Breast epithelium (tissue), 4 donors: ENCODE measurements at places on chromosomes 2 and 18.

GRCh38 chr2:226511311-226511710 lies 288.3 kb downstream of the IRS1 start:
- no peaks in the 10 kb centered on the region for H3K36me3 ChIP-seq
- no peak overlapping the region for H3K4me3 ChIP-seq
- H3K27ac ChIP-seq = no peak overlapping the region
- H3K27me3 ChIP-seq = no peaks in the 10 kb centered on the region
- DNase-seq = no peak

GRCh38 chr2:116094196-116094595 lies 1651.8 kb downstream of the DPP10 start:
- H3K27me3 ChIP-seq = no peaks in the 10 kb centered on the region
- H3K36me3 ChIP-seq = no peaks in the 10 kb centered on the region
- no peaks in the 10 kb centered on the region for H3K4me1 ChIP-seq
- no peak overlapping the region for H3K27ac ChIP-seq
- H3K4me3 ChIP-seq = no peak overlapping the region
- DNase-seq = no peak

DNA sequence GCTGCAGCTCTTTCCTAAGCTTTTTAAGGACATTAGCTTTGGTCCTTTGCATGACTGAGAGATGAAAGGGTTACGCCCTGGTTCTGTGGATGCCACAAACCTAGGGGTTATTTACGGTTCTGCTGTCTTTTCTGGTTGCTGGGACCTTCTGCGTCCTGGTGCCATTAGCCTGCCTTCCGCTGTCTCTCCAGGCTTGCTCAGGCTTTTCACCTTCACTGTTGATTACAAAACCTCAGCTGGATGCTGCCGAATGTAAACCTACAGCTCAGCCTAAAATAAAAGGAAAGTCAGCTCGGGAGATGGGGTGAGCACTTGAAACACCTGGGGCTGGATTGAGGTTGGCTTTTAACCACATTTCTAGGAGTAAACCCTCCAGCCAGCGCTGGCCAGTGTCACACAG lies 130.9 kb upstream of the ARHGAP28 start:
- H3K4me1 ChIP-seq = no peaks in the 10 kb centered on the region
- no peak overlapping the region for H3K4me3 ChIP-seq
- no peaks in the 10 kb centered on the region for H3K27me3 ChIP-seq
- no peak for DNase-seq
- H3K36me3 ChIP-seq = no peaks in the 10 kb centered on the region
- H3K27ac ChIP-seq = no peak overlapping the region

- no peak overlapping the region for H3K27ac ChIP-seq
- DNase-seq = no peak
- H3K4me1 ChIP-seq = no peaks in the 10 kb centered on the region
These were observed 48.8 kb downstream of the ERBB4 start for GRCh38 chr2:212489719-212490346.

- no peaks in the 10 kb centered on the region for H3K36me3 ChIP-seq
- no peak for DNase-seq
- H3K4me1 ChIP-seq = no peaks in the 10 kb centered on the region
These were observed 279.3 kb downstream of the TMX3 start for GRCh38 chr18:68435581-68435980.

DNA sequence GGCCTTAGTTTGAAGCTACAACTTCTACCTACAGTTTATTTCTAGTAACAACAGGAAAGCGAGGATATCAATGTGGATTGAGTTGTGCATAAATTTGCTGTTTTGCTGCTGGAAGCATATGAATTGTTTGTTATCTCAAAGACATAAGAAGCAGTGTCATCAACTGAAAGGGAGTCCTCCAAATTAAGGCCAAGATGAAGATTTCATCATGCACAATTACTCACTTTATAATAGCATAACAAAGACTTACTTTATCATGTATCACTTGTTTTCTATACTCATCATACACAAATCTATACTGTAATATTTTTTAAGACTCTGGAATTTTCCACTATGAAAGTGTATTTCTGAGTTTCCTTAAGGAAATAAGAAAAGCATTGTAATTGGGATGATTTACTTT lies 136.1 kb upstream of the FANCL start:
- no peaks in the 10 kb centered on the region for H3K4me1 ChIP-seq
- H3K4me3 ChIP-seq = no peak overlapping the region
- no peak for DNase-seq
- no peak overlapping the region for H3K27ac ChIP-seq
- no peaks in the 10 kb centered on the region for H3K36me3 ChIP-seq
- no peaks in the 10 kb centered on the region for H3K27me3 ChIP-seq

DNA sequence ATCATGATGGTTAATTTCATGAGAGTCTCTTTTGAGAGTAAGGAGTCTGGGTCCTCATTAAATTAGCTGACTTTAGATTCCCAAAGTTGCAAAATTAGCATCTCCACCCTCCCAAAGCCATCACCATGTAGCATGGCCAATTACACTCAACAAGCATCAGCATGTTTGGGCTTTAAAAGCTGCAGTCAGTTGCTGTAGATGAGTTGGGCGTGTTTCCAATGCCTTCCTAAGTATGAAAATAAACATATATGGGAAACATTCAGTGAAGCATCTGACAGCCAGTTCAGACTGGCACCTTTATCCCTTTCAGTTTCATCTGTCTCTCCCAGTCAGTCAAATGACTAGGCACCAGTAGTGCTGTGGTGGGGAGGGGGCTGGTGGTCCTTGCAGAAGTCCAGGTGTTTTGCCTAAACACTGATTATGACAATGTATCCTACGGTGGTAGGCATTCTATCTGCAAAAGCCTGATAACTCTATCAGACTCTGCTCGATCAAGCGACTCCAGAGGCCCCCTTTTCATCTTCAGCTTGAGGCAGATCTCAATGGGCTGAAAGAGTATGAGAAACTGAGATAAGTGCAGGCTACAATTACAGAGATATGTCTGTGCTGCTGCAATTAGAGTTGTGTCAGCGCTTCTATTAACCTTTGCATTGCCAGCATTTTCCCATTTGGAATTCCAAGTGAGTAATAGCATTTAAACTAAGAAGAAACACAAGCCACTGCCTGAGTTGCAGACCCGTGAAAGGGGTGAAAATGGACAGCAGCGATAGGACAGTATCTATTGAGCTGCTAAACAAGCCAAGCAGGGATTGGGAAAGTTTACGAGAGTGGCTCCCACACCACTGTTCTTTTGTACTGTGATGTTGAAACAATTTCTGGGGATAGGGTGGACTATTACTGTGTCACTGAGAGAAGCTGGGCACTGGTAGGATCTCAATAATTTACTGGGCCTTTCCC lies 67.3 kb upstream of the SPOPL start:
- H3K36me3 ChIP-seq = no peaks in the 10 kb centered on the region
- no peaks in the 10 kb centered on the region for H3K27me3 ChIP-seq
- no peaks in the 10 kb centered on the region for H3K4me1 ChIP-seq
- no peak for DNase-seq

DNA sequence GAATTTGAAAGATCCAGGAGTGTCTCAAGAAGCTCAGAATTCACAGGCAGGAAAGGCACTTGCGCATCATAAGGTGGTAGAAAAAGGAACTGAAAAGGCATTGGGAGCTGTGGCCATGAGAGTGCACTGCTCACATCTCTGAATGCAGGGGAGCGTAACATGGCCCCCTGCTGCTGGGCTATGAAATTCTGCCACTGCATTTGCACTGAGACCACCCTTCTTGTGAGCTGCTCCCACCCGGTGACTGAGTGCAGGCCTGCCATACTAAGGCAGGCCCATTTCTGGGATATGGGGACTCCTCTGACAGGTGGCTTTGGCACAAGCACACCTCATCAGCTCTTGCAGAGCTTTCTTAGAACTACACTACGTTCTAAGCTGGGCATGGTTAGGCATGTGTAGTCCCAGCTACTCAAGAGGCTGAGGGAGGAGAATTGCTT lies 25.3 kb upstream of the STARD7 start:
- H3K4me1 ChIP-seq = no peaks in the 10 kb centered on the region
- no peak for DNase-seq
- no peak overlapping the region for H3K4me3 ChIP-seq
- no peaks in the 10 kb centered on the region for H3K27me3 ChIP-seq

DNA sequence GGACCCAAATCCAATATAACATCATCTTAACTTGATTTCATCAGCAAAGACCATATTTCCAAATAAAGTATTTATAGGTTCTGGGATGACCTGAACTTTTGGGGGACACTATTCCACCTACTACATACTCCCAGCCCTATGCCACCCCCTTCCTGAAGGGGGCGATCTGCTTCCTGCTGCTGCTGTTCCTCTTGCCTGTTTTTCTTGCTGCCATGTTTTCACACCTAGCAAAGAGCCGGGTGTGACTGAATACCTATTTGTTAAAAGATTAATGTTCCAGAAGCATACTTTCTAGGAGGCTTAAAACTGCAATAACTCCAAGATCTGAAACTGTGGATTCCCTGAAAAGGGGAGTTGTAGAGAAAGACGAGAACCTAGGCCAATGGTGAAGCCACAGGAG lies 89.7 kb downstream of the ICOS start:
- no peak overlapping the region for H3K4me3 ChIP-seq
- DNase-seq = no peak
- H3K27ac ChIP-seq = no peak overlapping the region

GRCh38 chr2:39631718-39632117 lies 34.0 kb upstream of the TMEM178A start:
- no peak overlapping the region for H3K4me3 ChIP-seq
- no peaks in the 10 kb centered on the region for H3K27me3 ChIP-seq
- DNase-seq = no peak
- no peak overlapping the region for H3K27ac ChIP-seq
- H3K36me3 ChIP-seq = no peaks in the 10 kb centered on the region

- H3K4me3 ChIP-seq = no peak overlapping the region
- no peaks in the 10 kb centered on the region for H3K36me3 ChIP-seq
- DNase-seq = no peak
These were observed 26.4 kb downstream of the SPEG start for GRCh38 chr2:219461047-219461514.

- no peak overlapping the region for H3K27ac ChIP-seq
- H3K36me3 ChIP-seq = no peaks in the 10 kb centered on the region
- H3K4me1 ChIP-seq = no peaks in the 10 kb centered on the region
- DNase-seq = no peak
These were observed 49.2 kb upstream of the CCDC150 start for GRCh38 chr2:196590286-196590685.

DNA sequence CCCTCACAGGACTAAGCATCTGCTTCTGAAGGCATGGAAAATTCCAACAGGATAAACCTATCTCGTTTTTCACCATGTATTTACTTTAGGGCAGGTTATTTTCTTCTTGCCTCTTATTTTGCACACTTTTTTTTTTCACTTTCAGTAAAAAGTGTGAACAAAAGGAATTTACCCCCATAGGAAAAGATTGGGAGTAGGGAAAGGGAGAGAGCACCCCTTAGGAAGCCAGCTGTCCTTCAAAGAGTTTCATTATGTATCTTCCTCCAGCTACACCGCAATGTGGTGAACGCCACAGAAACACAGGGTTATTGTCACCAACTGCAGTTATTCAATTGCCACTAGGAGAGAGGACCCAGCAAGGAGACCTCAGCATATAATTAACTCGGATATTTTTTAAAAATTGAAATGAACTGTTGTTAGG lies 286.2 kb upstream of the VRK2 start:
- no peaks in the 10 kb centered on the region for H3K27me3 ChIP-seq
- no peak for DNase-seq
- H3K36me3 ChIP-seq = no peaks in the 10 kb centered on the region
- H3K27ac ChIP-seq = no peak overlapping the region
- peak overlapping the region; percentile 40 for H3K4me3 ChIP-seq

GRCh38 chr18:52499016-52499415 lies 159.0 kb downstream of the DCC start:
- H3K27me3 ChIP-seq = no peaks in the 10 kb centered on the region
- no peak overlapping the region for H3K4me3 ChIP-seq
- no peak overlapping the region for H3K27ac ChIP-seq
- H3K4me1 ChIP-seq = no peaks in the 10 kb centered on the region
- DNase-seq = no peak

- H3K27ac ChIP-seq = no peak overlapping the region
- H3K27me3 ChIP-seq = no peaks in the 10 kb centered on the region
- H3K36me3 ChIP-seq = no peaks in the 10 kb centered on the region
- no peak for DNase-seq
These were observed 32.1 kb downstream of the MARCHF7 start for GRCh38 chr2:159744363-159744762.

GRCh38 chr2:181158427-181158826 lies 178.0 kb downstream of the UBE2E3 start:
- no peaks in the 10 kb centered on the region for H3K27me3 ChIP-seq
- no peak for DNase-seq
- no peak overlapping the region for H3K27ac ChIP-seq
- no peak overlapping the region for H3K4me3 ChIP-seq

DNA sequence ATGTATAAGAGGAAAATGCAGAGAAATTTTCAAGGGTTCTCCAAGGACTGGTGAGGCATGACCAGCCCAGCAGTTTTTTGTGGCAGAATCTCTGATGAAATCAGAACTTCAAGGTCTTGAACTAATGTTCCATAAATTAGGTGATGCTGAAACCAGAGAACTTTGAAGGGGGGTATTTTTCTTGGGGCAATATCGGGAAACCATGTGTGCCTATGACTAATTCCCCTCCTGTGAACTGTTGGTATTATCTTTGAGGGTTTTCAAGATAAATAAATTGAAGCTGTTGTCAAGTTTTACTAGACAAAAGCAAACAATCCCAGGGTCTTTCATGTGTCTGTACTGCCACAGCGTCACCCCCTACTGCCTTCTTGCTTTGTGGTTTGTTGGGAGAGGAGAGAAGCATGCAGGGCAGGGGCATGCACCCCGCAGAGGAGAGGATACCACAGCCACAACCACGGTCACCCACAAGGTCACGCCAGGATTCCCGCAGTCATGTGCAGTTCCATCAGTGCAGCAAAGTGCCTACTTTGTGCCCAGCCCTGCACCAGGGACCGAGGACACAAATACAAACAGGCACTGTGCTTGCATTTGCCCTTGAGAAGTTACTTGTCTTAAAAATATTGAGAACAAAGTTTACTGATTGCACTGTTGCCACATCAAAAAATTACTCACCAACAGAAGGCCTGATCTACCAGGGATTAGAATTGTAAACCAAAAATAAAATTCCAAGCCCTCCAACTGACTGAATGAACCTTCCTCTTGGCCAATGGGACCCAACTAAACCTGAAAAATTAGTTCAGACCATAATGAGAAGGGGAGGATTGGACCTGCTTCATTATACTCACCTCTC lies 413.3 kb upstream of the TRIB2 start:
- DNase-seq = no peak
- no peak overlapping the region for H3K27ac ChIP-seq
- H3K36me3 ChIP-seq = no peaks in the 10 kb centered on the region

GRCh38 chr2:8862230-8862629 lies 24.8 kb upstream of the KIDINS220 start:
- no peaks in the 10 kb centered on the region for H3K4me1 ChIP-seq
- H3K27ac ChIP-seq = no peak overlapping the region
- H3K36me3 ChIP-seq = no peaks in the 10 kb centered on the region
- H3K4me3 ChIP-seq = no peak overlapping the region
- no peak for DNase-seq
- H3K27me3 ChIP-seq = no peaks in the 10 kb centered on the region

GRCh38 chr2:240960971-240961876 lies 37.2 kb upstream of the SNED1 start:
- no peaks in the 10 kb centered on the region for H3K27me3 ChIP-seq
- H3K36me3 ChIP-seq = no peaks in the 10 kb centered on the region
- peak overlapping the region; percentile 33 for H3K27ac ChIP-seq
- H3K4me3 ChIP-seq = no peak overlapping the region
- H3K4me1 ChIP-seq = no peaks in the 10 kb centered on the region

GRCh38 chr18:53152476-53152875 lies 812.5 kb downstream of the DCC start:
- H3K27ac ChIP-seq = no peak overlapping the region
- H3K4me1 ChIP-seq = no peaks in the 10 kb centered on the region
- no peaks in the 10 kb centered on the region for H3K27me3 ChIP-seq
